ENCODE measurements at places on chromosomes 12 and 14. TPM values are rescaled to one million over a fixed set of nuclear protein-coding genes. Genes with fewer than 3 reads are reported as not detected.

DNA sequence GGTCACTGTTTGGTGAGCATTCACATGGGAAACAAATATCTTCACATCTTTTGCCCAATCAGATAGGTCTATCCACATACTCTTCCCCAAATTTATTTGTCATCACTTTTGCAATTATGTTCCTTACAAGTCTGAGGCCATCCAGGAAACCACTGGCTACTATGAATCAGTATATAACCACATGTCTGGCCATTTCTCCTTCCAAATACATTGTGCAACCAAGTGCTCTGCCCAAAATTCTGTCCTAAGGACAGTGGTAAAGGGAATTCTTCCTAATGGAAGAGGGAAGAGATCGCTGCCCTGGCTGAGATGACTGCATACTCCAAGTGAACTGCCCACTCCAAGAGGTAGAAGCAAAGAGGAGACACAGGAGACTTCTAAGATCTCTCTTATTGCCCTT, 148.9 kb upstream of the MAX start:
- H3K4me1 ChIP-seq = no peaks in the 10 kb centered on the region
- DNase-seq = no peak
- no peaks in the 10 kb centered on the region for H3K27me3 ChIP-seq

DNA sequence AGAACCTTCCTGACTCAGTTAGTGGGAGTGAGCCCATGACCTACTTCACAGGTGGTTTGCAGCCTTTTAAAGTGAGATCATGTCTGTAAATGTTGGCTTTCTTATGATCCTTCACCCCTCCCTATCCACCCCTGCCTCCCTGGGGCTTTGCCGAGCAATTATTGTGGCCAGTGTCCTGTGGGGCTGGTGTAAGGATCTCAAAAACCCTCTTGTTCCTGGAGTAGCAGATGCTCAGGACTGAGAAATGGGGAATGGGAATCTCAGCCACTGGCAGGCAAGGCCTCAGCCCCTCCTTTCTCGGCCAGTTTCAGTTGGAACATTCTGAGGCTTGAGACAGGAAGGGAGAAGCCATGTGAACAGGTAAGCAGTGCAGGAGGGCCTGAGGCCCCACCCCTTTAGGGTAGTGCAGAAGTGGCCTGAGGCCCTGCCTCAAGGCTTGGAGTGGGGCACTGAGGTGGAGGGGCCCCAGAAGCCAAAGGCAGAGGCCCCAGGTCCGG, 53.8 kb downstream of the PLEKHG3 start:
- no peak overlapping the region for H3K4me3 ChIP-seq
- DNase-seq = no peak
- peaks cover 17% of the 10 kb centered on the region for H3K4me1 ChIP-seq
- H3K27ac ChIP-seq = no peak overlapping the region
- no peaks in the 10 kb centered on the region for H3K27me3 ChIP-seq

DNA sequence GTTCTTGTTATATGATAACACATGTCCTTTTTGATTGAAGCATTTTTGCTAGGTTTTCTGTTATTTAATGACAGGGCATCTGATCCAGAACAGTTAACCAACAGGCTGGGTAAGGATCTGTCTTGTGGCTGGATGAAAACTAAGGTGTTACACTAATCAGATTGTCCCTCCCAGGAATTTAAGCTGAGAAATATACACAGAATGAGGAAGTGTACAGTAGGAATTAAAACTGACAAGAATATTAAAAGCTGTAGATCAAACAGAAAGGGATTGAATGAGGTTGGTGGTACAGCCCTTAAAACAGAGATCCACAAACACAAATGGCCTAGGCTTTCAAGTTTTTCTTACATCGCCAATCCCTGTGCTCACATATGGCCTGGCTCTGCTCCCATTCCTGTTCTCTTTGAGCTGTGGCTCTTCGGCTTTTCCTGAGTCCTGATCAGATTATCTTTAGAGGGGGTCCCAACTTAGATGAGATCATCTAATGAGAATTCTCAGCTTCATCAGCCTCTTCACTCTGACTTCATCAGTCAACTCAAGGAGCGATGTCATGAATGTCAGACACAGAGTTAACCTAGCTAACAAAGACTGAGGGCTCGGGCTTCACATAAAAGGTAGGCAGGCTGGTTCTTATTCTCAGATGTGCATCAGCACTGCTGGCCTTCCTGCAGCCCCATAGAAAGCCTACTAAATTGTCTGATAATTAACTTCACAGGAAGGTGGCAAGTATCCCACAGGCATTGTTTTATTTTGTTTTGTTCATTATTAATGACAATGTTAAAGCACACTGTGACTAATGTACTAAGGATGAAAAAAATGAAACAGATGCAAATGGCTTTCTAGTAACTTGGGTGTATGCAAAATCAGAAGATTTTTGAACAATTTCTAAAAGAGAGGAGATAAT, 11.4 kb downstream of the PYGL start:
- no peak overlapping the region for H3K4me3 ChIP-seq
- H3K36me3 ChIP-seq = peaks cover 3% of the 10 kb centered on the region
- no peak overlapping the region for H3K27ac ChIP-seq
- no peaks in the 10 kb centered on the region for H3K27me3 ChIP-seq
- no peak for DNase-seq
- no peaks in the 10 kb centered on the region for H3K4me1 ChIP-seq

Gene DPF3
- 0.32 TPM for total RNA-seq

Gene GALNT8
- 1.6 TPM for total RNA-seq

Data from breast epithelium (tissue), 4 donors.